GOT3 (cell line): ENCODE measurements at places on chromosomes 6 and 20.

- no peak for DNase-seq
Observed at GRCh38 chr6:48765352-48765961, 654.5 kb upstream of the PTCHD4 start.

DNA sequence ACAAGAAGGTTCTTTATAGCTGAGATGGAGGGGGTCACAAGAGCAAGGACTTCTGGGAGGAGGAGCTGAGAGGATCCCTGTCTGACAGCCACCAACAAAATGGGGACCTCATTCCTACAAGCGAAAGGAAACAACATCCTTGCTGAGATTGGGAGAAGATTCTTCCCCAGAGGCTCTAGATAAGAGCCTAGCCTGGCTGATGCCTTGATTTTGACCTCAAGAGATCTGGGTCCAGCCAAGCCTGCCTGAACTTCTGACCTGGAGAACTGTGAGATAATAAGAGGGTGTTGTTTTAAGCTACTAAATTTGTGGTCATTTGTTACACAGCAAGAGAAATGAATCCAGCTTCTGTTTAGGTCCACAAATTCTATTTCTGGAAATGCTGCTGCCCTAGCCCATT is 75.4 kb upstream of the SLC4A11 start:
- no peak for DNase-seq

DNA sequence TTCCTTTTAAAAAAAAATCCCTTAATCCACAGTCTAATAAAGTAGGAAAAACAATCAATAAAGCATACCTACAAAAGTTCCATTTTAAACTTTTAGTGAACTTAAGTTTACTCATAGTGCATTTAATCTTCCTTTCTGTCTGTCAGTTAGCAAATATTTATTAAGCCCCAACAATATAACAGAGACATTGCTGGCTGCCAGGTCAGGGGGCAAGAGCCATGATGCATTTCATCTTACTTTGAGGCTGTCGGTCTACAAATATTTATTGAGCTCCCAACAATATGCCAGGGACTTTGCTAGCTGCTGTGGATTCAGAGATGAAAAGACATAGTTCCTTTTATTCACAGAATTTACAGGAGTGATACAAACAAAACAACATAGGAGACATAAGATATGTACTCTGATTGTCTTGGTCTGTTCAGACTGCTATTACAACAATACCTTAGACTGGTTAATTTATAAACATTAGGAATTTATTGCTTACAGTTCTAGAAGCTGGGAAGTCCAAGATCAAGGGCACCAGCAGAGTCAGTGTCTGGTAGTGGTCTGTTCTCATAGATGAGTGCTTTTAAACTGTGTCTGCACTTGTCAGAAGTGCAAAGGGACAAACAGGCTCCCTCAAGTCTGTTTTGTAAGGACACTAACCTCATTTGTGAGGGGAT is 118.6 kb downstream of the PLCB1 start:
- DNase-seq, result no peak

DNA sequence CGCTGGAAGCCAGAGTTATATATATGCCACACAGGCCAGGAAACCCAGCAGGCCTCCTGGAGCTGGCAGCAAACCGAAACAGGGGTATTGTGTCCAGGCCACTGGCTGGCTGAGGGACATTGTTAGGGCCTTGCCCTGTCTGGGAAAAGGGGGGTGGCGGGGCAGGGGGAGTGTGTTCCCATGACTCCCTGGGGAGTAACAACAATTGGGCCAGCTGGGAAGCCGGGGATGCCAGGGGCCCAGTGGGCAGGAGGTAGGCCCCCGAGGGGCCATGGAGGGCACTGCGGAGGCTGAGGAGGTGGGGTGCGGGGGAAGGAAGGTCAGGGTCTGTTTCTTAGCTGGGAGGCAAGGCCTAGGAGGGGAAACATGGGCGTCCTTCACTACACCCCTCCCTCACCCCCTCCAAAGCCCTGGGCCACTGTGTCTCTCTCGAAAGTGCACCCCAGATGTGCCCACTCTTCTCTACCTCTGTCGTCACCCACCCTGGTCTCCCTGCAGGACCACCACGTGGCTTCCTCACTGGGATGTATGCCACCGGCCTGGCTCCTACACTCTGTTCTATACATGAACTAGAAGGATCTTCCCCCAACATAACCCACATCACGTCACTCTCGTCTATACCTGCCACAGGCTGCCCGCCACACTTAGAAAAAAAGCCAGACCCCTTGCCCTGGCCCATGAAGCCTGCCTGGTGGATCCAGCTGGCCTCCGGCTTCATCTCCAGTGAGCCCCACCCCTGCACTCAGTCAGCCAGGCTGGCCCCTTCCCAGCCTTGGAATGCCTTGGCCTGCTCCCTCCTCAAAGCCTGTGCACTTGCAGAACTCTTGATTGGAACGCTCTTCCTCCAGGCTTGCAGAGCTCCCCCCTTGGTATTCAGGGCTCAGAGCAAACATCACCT is 7.8 kb upstream of the E2F1 start:
- no peak for DNase-seq

DNA sequence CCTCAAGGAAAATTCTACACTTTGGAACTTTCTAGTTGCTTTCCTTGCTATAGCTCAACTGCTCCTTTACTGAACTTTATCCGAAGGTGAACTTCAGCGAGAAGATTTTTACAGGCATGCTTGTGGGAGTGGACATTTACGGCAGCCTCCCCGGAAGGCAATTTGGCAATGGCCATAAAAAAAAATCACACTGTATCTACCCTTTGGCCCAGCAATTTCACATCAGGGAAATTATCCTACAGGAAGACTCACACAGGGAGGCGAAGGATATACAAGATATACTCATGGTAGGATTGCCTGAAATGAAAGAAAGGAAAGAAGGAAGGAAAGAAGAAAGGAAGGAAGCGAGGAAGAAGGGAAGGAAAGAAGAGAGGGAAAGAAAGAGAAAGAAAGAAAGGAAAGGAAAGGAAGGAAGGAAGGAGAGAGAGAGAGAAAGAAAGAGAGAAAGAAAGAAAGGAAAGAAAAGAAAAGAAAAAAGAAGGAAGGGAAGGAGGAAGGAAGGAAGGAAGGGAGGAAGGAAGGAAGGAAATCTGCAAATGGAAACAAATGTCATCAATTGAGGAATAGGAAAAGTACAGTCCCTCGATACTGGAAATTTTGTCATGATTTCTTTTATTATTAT is 25.7 kb downstream of the OVOL2 start:
- DNase-seq, result no peak

DNA sequence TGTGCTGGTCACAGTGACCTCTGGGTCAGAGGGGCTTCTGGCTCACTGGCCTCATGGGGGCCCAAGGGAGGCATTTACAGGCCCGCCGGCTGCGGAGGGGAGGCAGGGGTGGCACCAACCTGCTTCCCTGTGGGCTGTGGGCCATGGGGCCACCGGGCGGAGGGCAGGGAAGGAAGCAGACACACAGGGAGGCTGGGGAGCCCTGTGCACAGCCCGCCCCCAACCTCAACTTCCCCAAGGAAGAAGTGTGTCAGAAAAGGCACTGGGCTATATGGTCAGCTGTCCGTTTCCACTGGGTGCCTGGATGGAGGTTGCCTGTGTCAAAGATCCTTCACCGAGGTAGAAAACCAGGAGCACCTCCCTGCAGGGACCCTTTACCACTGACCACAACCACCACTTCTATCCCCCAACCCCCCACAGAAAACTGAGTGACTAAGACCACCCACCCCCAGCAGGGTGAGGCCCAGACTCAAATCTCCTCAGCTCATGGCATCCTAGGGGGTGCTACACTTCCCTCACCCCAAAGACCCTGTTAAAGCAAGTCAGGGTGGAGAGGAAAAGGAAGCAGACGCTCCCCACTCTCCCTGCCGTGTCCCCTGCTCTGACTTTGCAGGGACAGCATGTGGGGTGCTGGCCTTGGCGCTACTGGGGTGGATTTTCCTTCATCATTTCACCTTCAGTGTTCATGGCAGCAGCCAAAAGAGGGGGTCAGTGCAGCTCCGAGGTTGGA is 5.6 kb downstream of the CST3 start:
- DNase-seq, result no peak

DNA sequence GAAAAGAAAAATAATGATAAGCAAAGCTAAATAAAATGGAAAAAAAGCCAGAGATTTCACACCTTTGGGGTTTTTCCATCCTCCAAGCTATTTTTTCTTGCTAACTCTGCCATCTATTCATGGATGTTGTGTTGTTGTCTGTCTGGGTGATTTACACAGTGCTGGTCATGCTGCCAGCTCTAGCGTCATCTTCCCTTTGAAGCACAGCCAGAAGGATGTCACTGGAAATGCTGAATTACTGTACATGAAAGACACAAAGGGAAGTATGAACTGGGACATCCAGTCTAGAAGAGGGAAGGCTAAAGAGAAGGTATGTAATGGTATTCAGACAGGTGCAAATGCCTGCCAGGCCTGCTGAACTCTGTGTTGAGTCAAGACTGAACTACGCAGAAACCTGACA is 241.9 kb upstream of the STXBP5 start:
- DNase-seq, result no peak

- DNase-seq, result no peak
Observed at GRCh38 chr20:1920252-1920651, 25.0 kb downstream of the SIRPA start.

DNA sequence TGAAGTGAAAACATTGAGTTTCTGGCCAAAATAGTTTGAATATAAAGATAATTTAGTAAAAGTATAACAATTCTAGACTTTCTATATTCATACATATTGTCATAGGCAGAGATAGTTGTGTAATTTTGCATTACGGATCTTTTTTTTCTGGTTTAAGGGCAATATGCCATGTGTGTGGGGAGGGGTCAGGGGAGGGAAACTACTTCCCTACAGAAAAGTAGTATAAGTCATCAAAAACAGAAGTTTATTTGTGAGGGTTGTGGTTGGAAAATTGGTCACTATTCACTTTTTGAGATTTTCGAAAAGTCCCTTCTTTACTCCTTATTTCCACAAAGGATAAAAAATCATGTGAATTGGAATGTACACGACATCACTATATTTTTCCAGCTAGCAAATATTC is 288.2 kb upstream of the PREP start:
- no peak for DNase-seq

- DNase-seq, result no peak
Observed at GRCh38 chr20:24670341-24670872, 201.0 kb downstream of the SYNDIG1 start.
